ENCODE measurements at places on chromosomes 4 and X.
A peak's percentile ranks its signal among the peaks of the same experiment; 100 is the strongest.

GRCh38 chrX:23503835-23504539, 163.3 kb upstream of the PRDX4 start:
- no peak for DNase-seq

DNA sequence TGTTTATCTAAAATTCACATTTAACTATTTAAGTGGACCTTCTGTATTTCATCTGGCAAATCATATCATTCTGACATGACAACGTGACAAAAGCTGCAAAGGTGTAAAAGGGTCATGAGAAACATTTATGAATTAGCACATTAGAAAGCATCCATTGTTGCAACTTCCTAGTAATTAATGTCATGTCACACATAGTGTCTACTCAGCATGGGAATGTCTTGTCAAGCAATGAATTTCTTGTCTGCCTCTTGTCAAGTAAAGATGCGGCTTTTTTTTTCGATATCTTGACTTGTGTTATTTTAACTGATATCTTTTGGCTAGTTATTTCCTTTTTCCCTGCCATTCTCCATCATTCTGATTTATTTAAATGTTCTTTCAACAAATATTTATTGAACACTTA, 463.5 kb upstream of the CXorf51B start:
- DNase-seq = no peak

- no peak for DNase-seq
Observed at GRCh38 chr4:111811661-111812060, 333.6 kb upstream of the FAM241A start.

DNA sequence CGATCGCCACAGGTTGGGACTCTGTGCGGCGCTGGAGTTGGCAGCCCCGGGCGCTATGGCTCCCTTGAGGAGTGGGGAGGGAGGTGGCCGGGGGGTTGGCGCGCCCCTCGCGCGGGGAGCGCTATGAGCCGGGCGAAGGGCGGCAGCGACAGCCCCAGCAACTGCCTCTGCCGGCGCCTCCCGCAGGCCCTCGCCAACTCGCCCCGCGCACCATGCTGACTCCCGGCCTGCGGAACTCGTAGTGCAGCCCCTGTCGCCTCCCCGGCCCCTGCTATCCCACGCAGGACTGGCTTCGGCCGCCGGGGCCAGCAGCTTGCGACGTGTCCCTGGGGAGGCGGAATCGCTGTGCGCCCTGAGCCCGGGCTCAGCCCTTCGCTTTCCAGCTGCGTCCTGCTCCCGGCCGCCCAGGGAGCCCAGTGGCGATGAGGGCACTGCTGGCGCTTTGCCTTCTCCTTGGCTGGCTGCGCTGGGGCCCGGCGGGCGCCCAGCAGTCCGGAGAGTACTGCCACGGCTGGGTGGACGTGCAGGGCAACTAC, 415 bp downstream of the SHISA3 start:
- DNase-seq = no peak

- DNase-seq = no peak
Observed at GRCh38 chr4:149247164-149247563, 568.5 kb downstream of the IQCM start.

DNA sequence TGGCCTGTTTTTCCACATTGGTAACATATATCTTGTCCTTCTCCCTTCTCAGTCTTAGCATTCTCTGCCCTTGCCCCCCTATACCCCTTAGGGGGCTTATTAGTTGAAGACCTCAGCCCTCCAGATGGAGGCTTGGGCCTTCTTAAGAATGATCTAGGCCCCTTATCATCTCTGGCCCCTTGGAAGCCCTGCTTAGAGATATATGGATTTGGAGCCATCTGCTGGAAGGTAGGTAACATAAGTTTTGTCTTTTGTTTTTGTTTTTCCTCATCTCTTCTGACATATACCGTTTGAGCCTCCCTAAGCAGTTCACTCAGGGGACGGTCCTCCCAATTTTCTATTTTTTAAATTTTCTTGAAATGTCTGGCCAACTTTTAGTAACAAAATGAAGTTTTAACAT, 48.3 kb upstream of the NAP1L2 start:
- DNase-seq = peak; percentile 21

Measured in activated CD4-positive, alpha-beta T cell treated with anti-CD3 and anti-CD28 coated beads, Interleukin-2, amount 50 U/mL, for 16 hours (primary cell).